Left hindlimb (tissue), 1 donor: ENCODE measurements at places on chromosomes 5 and 9.
A peak's percentile ranks its signal among the peaks of the same experiment; 100 is the strongest.

- DNase-seq, result no peak
Measured at GRCh38 chr5:59335544-59335943, 558.0 kb downstream of the PDE4D start.

GRCh38 chr5:177309351-177310191, 2.1 kb downstream of the MXD3 start:
- no peak for DNase-seq

DNA sequence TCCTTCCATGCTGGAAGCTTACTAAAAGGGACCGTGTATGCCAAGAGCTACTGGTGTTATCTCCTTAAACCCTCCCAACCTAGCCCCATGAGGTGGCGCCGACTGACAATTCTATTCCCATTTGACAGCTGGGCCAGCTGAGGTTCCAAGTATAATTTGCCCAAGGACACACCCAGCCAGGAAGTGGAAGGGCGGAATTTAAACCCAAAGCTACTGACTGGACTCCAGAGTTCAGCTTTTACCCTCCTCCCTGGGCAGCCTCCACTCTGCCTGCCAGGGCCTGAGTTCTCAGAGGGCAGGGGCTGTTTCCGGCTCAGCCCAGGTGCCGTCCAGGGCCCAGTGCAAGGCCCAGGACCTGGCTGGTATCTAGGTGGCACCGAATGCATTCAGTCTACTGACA, 71.8 kb downstream of the C9orf50 start:
- no peak for DNase-seq

DNA sequence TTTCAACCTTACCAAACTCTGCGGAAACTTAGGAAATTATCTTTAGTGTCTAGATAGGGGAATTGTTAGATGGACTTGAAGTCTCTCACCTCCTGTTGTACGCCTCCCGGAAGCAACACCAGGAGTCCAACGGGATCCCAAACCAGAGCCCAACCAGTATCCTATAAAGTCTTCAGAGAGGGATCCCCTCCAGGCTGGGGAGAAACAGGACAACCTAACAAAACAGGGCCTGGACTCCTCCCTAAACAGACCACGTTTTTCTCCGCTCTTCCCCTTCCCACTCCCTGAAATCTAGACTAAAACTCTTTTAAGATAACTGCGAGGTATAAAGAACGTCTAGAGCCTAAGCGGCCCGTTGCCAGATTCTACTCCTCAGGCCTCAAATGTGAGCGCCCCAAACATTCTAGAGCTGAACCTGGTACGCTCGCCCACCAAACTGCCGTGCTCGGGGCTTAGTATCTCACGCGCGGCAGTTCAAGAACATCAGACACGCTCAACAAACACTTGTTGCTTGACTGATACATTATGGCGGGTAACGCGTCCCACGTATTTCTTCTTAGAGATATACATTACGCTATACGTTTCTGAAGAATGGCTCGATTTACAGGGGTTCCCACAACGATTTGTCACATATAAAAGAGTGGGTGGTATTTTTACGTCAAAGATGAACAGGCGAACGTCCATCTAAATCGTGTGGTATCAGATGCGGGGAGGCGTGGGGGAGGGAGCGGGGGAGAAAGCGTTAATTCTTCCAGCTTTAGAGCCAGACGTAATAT, 663 bp upstream of the SMIM27 start:
- DNase-seq, result peak; percentile 63

DNA sequence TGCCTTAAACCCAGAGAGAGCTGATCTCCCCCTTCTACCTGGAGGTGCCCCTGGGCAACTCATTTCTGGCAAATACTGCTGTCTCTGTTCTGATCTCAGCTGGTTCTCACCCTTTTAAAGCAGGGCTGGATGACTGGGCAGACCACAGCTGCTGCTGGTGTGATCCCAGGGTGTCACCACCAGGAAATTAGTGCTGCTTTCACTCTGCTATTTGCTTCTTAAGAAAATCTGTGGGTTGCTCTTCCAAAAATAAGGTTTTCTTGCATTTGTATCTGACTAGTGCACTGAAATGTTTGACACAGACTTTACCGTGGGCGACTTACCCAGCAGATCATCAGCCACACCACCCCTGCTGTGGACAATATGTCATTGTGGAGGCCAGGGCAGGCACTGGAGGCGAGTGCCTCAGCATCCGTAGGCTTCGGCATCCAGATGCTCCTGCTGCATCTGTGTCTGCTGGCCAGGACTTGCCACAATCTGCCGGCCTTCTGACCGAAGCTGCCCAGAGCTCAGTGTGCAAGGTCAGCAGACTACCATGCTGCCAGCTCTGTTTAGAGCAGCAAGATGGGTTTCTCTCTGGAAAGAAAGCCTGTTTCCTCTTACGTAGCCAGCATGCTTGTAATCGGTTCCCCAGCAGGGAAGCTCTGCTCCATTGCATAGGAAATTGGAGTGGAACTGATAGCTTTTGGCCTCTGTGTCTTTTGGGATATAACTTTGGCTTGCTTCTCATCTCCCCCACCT, 13.6 kb downstream of the ARHGAP26 start:
- peak; percentile 40 for DNase-seq
